Activated T-cell treated with anti-CD3 and anti-CD28 coated beads, Interleukin-2, amount 50 U/mL, for 4 hours (primary cell): ENCODE measurements at places on chromosomes 2 and 18.

- no peak for DNase-seq
Measured at GRCh38 chr18:23968638-23969604, 45.6 kb upstream of the TTC39C start.

DNA sequence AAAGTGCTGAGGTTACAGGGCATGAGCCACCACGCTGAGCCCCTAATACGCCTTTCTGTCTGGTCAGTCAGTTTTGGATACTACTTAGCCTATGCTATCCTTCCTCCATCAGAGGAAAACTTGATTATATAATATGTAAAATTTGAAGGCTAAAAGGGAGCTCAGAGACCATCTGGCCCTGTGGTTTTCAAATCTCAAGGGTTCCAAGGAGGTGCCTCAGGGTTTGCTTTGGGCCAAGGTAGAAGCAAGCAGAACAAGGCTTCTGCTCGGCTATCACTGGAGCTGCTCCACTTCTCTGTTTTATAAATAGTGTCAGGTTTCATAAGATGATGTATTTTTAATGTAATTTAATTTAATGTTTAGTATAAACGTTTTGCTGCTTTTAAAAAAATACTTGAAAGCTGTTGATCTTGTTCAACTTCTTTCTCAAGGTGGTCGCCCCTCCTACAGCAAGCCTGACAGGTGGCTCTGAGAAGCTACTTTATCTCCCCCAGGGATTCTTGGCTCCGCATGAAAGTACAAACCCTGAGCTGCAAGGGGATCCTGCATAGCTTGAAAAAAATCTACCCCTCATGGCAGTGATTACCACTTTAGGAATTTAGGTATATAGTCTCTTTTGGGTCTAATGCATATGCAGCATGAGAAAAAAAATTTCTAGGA is 290.3 kb downstream of the CNTNAP5 start:
- no peak for DNase-seq

DNA sequence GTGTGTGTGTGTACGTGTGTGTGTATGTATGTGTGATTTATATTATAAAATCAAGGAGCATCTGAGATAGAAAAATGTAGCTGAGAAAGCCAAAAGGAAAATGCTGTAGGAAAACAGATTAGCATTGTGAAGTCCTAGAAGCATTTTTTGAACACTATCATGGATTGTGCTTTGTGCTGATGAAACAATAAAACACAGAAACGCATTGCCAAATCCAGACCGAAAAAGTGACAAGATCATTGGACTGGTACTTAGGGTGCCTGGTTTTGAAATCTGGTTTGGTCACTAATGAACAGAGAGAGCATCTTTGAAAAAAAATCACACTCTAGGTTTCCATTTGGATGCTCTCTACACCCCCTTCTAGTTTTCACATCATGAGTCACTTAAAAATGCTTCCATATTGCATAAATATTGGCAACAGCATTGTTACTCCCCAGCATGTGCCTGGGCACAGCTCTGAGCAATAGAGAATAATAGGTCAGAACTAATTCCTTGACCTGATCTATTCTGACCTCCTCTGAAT is 214.6 kb upstream of the LRRTM1 start:
- no peak for DNase-seq

- DNase-seq: no peak
Measured at GRCh38 chr2:120949027-120949956, 213.6 kb downstream of the GLI2 start.

- DNase-seq: no peak
Measured at GRCh38 chr2:54052825-54053718, 62.3 kb upstream of the ACYP2 start.

- DNase-seq: no peak
Measured at GRCh38 chr2:242058116-242058680, 188.7 kb downstream of the RTP5 start.

DNA sequence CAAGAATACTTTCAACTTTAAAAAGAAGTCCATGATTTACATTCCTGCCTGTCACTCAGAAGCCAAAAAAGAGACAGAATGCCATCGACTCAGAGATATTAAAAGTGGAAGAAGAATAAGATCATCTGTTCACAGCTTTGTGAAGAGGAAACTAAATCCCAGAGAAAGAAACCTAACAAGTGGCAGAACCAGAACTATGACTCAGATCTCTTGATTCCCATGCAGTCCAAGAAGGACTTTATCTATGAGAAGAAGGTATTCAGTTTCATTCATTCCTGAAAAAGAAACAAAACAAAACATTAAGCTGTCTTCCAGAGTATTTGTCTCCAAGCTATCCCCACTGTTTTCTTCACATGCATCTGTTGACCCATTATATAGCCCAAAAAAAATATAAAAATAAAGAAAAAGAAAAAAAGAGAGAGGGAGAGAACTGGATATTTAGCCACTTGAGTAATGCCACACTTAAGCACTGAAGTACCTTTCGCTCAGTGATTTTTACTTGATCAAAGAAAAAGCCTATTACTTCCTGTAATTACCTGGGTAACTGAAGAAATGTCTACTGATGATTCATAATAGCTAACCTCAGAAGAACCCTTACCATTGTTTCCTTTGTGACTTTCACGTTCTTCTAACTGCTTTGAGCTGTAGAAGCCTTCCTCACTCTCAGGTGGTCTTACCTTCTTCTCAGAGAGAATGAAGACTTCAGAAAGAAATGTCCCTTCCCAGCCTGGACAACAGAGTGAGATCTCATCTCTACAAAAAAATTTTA is 17.7 kb upstream of the AKAIN1 start:
- DNase-seq: no peak

- no peak for DNase-seq
Measured at GRCh38 chr2:202114795-202115194, 41.7 kb downstream of the KIAA2012 start.

DNA sequence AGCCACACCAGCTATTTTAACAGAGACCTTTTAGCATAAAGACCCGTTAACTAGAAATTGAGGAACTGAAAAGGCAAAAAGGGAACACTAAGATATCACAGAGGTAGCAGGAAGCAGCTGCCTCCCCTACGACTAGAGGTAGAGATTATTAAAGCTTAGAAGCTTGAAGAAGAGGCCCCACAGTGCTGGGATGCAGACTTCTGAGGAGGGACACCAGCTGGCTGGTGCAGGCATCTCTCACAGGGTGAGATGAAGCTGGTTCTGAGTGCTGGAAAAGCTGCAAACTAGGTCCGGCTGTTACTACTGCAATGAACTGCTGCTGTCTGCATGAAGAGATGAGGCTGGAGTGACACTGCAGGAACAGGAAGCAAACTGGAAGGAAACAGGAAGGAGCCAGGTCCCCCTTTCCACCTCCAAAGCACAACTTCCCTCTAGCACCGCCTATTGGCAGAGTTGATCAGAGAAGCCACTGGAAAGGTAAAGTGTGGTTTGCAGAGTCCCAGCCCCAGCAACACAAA is 61.2 kb upstream of the MRPS9 start:
- no peak for DNase-seq

- no peak for DNase-seq
Measured at GRCh38 chr2:54666634-54667265, 56.7 kb upstream of the EML6 start.

GRCh38 chr2:187842978-187843847 is 289.0 kb upstream of the TFPI start:
- no peak for DNase-seq

DNA sequence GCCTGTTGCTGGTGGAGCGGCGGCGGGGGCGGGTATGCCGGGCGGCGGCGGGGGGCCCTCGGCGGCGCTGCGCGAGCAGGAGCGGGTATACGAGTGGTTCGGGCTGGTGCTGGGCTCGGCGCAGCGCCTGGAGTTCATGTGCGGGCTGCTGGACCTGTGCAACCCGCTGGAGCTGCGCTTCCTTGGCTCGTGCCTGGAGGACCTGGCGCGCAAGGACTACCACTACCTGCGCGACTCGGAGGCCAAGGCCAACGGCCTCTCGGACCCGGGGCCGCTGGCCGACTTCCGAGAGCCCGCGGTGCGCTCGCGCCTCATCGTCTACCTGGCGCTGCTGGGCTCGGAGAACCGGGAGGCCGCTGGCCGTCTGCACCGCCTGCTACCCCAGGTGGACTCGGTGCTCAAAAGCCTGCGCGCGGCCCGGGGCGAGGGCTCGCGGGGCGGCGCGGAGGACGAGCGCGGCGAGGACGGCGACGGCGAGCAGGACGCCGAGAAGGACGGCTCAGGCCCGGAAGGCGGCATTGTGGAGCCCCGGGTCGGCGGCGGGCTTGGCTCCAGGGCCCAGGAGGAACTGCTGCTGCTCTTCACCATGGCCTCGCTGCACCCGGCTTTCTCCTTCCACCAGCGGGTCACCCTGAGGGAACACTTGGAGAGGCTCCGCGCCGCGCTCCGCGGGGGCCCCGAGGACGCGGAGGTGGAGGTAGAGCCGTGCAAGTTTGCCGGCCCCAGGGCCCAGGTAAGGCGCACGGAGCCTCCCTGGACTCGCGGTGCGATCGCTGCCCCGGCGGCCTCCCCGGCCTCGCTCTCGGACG is 1.0 kb downstream of the ZCCHC2 start:
- peak; percentile 43 for DNase-seq

GRCh38 chr2:146734042-146734820 is 1110.6 kb upstream of the ACVR2A start:
- DNase-seq: no peak

DNA sequence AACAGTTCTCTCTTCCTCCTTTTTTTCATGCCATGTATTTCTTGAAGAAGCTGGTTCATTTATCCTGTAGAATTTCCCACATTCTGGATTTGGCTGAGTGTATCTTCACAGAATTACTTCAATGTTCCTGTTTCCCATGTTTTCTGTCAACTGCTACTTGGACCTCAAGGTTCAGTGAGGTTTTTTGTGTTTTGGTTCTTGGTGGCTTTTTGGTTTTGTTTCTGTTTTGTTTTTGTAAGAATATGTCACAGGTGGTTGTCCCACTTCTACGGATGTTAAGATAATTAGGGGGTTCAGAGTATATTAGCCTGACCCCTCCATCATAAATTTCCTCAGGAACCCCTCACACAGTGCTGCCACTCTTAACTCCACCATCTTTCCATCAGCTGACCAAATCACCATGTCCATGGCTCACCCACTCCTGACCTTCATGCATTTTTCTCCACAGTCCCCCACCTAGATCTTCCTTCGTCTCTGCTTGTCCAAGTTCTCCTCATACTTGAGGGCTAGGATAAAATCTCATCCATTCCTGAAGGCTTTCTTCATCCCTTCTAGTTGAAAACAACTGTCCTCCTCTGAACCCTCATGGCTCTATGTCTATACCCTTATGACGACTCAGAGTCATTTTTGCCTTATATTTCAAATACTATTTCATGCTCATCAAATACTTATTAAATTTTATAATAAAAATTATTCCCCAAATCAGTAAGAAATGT is 40.4 kb downstream of the PLEKHM3 start:
- no peak for DNase-seq

GRCh38 chr18:59950215-59950944 is 50.6 kb downstream of the PMAIP1 start:
- DNase-seq: no peak

DNA sequence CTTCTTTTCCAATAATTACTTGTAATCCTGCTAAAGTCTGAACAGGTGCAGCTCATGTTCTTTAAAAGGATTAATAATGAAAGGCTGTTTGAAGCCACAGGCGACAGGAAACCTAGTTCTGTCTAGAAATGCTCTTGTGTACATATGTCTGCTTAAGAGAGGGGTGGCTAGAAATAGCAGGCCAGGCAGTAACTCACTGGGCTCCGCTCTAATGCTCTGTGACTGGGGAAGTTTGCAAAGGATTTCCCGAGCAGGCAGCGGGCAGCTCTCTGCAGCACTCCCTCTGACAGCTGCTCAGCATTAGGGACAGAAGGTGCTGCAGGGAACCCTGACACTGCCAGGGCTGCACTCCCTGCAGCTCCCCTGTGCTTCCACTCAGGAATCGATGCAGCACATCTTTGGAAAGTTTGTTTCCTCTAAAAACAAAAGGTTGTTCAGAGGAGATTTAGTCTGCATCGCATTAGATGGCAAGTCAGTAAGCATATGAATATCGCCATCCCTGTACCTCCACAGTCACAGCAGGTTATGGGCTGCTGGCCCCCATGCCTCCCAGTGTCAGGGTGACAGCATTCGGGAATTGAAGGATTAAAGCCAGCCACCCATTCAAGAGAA is 33.1 kb upstream of the TTC39C start:
- DNase-seq: no peak

GRCh38 chr2:85215081-85215447 is 81.9 kb downstream of the TCF7L1 start:
- DNase-seq: no peak

- DNase-seq: no peak
Measured at GRCh38 chr2:80040226-80040625, 264.3 kb downstream of the LRRTM1 start.

- no peak for DNase-seq
Measured at GRCh38 chr18:72174972-72175649, 369.0 kb downstream of the CBLN2 start.

DNA sequence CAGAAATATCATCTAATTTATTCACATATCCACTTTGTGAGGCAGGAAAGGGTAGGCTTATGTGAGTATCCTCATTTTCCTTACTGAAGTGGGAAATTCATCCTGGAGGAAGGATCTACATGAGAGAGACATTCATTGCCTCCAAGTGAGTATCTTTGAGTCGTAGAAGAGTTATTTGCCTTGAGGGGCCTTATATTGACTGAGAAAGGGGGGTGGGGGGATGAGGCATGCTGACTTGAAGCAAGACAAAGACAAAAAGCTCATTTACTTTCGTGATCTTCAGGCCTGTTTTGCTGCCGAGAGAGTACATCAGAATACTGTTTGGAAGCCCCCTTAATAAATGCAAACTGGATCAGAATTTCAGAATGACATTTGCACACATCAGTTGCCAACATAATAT is 17.6 kb upstream of the NEDD4L start:
- no peak for DNase-seq

DNA sequence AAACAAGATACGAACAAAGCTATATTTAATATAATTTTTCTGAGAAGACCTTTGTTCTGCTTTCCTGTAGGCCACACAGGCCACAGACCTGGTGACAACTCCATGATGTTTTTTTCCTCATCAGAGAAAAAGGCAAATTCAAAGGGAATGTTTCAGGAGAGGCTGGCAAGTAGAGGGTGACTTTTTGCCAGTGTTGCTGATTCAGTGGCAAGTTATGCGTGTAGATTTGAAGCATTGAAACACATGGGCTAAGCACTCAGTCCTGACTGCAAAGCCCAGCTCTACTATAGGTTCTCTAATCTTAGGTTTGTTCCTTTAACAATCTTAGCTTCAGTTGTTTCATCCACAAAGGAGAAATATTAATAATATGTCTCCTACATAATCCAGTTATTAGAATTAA is 499.8 kb downstream of the SUCLG1 start:
- no peak for DNase-seq

GRCh38 chr2:207077266-207077665 is 88.5 kb downstream of the KLF7 start:
- DNase-seq: no peak
